ENCODE measurements at places on chromosomes 1 and 21. TPM values are rescaled to one million over a fixed set of nuclear protein-coding genes. Genes with fewer than 3 reads are reported as not detected.

DNA sequence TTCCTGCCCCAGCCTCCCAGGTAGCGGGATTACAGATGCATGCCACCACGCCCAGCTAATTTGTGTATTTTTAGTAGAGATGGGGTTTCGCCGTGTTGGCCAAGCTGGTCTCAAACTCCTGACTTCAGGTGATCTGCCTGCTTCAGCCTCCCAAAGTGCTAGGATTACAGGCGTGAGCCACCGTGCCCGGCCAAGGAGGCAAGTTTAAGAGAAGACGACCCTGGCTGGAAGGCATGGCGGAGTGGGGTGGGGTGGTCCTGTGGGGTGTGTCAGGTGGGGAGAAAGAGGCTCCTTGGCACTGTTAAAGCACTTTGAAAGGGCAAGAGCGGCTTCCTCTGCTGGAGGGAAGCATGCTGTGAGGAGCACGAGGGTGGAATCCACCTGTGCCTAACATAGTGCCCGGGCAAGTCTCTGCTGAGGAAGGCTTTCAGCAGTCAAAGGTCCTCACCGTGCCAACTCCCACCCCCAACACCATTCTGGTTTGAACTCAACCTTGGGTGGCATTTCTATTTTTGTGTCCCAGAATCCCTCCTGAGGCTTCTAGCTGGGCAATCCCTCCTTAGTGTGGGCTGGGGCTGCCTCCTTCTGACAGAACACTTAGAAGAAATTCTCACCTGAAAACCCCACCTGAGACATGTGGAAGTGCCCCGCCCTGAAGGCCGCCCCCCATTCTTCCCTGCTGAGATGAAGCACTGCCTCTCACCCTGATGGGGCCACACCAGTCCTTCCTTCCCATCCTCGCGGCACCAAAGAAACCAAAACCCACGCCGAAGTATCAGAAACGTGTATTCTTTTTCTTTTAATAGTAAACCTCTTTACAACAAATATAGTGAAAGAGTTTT is 37.4 kb downstream of the MEF2D start:
- DNase-seq, result no peak

DNA sequence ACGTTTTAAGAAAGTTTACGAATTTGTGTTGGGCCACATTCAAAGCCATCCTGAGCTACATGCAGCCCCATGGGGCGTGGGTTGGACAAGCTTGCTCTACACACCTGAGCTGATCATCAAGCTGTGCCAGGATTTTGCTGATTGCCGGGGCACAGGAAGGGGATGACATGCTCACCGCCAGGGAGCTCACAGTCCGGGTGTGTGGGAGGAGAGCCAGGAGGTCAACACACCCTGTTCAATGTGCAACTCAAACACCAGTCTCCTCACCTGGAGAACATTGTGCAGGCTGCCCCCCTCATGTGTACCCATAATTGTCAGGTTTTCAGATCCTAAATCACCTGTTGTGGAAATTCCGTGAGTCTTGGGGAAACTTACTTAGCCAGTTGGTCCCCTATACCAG is 969 bp downstream of the CYP4A11 start:
- no peak for DNase-seq

Gene SPRR4
- polyA plus RNA-seq, result not detected

GRCh38 chr1:37515185-37516034 is 844 bp upstream of the MEAF6 start:
- DNase-seq, result no peak

Gene CNKSR1
- polyA plus RNA-seq, result 3.2 TPM

- no peak for DNase-seq
Observed at GRCh38 chr1:34983700-34984355, 1.3 kb downstream of the TMEM35B start.

DNA sequence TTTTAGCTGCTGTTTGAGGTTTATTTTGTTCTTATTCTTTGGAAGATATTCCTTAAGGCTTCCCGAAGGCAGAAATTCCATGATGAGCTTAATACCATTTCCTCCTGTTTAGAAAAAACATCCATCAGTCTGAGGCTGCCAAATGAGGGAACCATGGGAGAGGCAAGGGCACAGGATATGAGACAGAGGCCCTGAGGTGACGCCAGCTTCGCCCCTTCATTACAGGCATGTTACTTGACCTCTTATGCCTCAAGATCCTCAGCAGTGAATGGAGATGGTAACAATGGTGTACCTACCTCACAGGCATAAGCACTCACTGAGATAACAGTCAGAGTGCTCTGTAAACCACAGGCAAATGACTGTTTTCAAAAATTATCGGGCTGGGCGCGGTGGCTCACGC is 93.6 kb downstream of the RAVER2 start:
- DNase-seq, result no peak

DNA sequence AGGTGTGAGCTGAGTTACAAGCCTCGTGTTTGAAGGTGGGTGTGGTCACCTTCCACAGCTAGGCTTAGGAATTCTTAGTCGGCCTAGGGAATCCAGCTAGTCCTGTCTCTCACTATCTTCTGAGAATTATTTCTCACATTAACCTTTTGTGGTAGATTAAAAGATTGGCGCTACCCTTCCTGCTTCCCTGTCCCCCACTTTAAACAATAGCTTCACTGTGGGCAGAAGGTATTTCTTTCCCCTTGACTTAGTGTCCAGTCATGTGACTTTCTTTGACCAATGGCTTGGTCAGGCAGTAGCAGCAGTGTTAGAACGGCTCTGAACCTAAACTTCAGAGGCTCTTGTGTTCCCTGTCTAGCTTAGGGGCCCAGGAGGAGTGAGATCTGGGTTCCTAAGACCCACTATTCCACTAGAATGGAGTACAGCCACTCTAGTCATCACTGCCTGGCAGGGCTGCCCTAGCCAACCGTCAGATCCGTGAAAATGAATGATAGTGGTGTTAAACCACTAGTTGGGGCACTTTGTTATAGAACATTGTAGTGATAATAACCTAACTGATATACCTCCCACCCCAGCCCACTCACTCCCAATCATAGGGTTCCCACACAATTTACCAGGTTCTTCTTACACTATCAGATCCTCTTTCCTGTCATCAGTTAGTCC is 13.9 kb upstream of the C1orf141 start:
- DNase-seq, result no peak

GRCh38 chr1:33575324-33575879 is 103.0 kb downstream of the ZSCAN20 start:
- DNase-seq, result no peak

DNA sequence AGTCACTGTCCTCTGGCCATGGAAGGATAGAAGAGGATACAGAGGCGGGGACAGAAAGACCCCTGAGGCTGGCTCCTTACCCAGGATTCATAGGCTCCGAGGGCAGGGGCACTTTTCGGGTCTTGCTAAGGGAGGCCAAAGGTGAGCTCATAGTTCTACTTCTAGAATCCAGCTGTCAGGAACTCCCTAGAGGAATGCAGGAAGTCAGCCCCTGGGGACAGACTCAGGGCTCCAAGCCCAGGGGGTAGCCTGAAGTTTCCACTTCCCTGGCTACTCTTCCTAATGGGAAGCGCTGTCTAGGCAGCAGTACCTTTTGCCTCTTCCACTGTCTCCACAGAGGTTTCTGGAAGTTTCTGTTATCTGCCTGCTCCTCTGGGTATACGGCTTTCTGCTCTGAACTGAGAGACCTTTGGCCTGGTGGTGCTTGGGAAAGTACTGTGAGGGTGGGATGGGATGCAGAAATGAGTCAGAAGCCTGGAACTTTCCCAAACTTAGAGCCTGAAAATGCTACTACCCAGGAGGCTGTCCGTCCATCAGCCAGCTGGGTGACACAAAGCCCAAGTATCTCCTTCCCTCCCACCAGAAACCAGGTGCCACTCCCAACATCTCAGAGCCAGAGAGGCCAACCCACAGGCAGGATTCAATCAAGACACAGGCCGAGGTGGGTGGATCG is 3.6 kb downstream of the UBXN11 start:
- DNase-seq, result no peak

- no peak for DNase-seq
Observed at GRCh38 chr1:17333081-17333480, 25.1 kb downstream of the PADI4 start.

DNA sequence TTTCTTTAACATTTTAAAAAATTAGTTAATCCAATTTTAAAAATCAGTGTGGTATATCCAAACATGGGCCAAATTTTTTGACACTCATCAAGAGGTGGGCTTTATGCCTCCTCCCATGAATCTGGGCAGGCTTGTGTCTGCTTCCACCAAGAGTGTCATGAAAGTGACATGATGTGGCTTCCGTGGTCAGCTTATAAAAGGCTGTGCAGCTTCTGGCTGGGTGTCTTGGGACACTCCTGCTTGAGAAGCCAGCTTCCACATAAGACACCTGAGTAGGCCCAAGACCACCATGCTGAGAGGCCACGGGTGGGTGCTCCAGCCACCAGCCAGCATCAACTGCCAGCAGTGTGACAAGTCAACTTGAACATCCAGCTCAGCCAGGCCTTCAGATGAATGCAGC is 74.3 kb upstream of the RUNX3 start:
- no peak for DNase-seq

Gene INKA2
- 29.4 TPM for polyA plus RNA-seq

GRCh38 chr1:198228925-198229324 is 72.1 kb downstream of the NEK7 start:
- no peak for DNase-seq

Gene SCMH1
- 33.9 TPM for polyA plus RNA-seq

- DNase-seq, result no peak
Observed at GRCh38 chr1:3524556-3525203, 70.2 kb downstream of the ARHGEF16 start.

DNA sequence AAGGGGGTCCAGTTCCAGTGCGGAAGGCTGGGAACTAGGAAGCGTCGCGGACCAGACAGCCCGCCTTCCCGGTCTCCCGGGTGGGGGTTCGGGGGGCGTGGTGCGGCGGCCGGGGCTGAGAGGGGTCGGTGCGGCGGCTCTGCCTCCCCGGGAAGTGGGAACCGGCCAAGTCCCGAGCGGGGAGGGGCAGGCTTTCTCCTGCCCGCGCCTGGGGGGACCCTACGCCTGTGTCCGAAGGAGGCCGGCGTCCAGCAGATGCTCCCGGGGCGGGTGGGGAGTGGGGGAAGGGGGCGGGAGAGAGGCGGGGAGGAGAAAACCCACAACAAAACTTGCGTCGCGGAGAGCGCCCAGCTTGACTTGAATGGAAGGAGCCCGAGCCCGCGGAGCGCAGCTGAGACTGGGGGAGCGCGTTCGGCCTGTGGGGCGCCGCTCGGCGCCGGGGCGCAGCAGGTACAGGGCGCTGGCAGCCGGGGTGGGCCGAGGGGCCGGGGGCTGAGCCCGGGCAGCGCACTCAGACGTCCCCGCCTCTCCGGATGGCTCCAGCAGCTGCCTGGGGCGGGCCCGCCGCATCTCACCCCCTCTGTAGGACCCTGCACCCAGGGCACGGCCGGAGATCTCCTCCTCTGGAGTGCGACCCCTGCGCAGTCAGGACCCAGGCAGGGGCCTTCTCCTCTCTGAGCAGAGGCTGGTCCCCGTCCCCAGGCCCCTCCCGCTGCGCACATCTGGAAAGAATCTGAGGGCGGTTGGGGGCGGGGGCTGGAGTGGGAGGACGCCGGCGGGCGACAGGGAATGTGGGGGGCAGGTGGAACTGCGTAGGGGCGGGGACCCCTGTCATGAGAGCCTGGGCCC is at the start of gene PODN:
Gene PODN, plus strand, starts transcription at position 355 of the 849 bp plus-strand sequence. CDS start 7,643 bp downstream, outside the sequence.
- DNase-seq, result no peak

Gene IL20
- not detected for polyA plus RNA-seq

DNA sequence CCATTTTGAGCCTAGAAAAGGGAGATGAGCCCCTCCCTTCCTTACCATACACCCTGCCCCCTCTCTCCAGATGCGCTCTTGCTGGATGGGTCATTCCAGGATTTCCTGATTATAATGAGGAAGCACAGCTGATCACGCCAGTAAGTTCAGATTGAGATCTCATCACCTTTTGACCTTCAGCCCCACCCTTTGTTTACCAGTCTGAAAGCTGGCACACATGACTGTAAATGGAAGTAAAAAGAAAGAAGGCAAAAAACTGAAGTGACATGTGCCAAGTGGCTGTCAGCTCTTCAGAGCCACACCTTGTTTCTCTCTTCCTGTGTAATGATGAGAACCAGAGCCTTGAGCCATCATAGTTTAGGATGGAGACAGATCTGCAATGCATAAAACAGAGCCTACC is 27.9 kb downstream of the S1PR1 start:
- no peak for DNase-seq

Gene RGS4
- 2.5 TPM for polyA plus RNA-seq

GRCh38 chr1:162380061-162380846 is 1.3 kb upstream of the C1orf226 start:
- DNase-seq, result no peak

- DNase-seq, result no peak
Observed at GRCh38 chr1:67988066-67988465, 62.4 kb downstream of the DIRAS3 start.

DNA sequence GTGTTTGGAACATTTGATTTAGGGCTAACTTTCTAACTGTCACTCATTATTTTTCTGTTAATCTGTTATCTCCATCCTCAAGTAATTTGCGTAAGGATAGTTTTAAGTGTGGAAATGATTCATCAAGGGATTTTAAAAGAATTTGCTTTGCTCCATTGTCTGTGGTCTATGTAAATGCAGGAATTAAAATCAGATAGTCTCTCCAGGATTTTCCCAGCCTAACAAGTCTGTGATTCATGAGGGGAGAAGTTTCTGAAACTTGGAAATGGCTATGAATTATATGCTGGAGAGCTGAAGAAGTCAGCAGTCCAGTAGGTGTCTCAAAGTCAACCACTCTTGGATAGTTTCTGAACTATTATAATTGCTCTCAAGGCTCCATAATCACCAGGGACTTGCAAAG is 264.5 kb downstream of the MRPL39 start:
- no peak for DNase-seq

Gene FMN2
- polyA plus RNA-seq, result 0.65 TPM

- no peak for DNase-seq
Observed at GRCh38 chr1:109613361-109614147, 5.9 kb downstream of the GNAT2 start.

Gene ZMYND12
- 1.0 TPM for polyA plus RNA-seq

- DNase-seq, result no peak
Observed at GRCh38 chr21:43281661-43282357, 113.0 kb downstream of the CRYAA start.

DNA sequence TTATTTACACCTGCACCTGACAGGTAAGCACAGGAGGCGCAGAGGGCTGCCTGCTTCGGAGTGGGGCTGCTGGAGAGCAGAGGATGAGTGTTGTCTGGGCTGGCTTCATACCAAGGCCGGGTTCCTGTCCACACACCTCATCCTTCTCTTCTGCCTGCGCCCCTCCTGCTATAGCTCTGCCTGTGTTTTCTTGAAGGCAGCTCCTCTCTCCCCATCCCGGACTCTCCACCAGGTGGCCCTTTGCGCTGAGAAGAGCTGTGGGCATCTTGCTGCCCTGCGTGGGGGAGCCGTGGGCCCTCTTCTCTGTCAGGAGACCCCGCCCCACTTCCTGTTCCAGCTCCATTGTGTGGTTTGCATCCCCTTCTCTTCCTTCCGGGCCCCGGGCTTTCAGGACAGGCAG is 35.0 kb downstream of the ARHGEF10L start:
- DNase-seq, result no peak

- DNase-seq, result no peak
Observed at GRCh38 chr1:43056981-43057391, 98.3 kb upstream of the SLC2A1 start.

Gene SPATA21
- not detected for polyA plus RNA-seq

GRCh38 chr1:232795497-232796053 is 9.6 kb upstream of the MAP10 start:
- no peak for DNase-seq

- no peak for DNase-seq
Observed at GRCh38 chr1:181312946-181313345, 170.4 kb upstream of the CACNA1E start.

Gene LYPD8
- polyA plus RNA-seq, result not detected

- DNase-seq, result no peak
Observed at GRCh38 chr1:1085911-1086841, 12.1 kb upstream of the RNF223 start.

- DNase-seq, result no peak
Observed at GRCh38 chr1:172469717-172470116, 25.8 kb upstream of the PIGC start.

GRCh38 chr1:223780318-223780717 is 65.4 kb downstream of the TP53BP2 start:
- DNase-seq, result no peak
